ENCODE measurements at places on chromosomes 1 and 21. TPM values are rescaled to one million over a fixed set of nuclear protein-coding genes. Genes with fewer than 3 reads are reported as not detected.

IRF6 gene
- total RNA-seq: 0.29 TPM

DNA sequence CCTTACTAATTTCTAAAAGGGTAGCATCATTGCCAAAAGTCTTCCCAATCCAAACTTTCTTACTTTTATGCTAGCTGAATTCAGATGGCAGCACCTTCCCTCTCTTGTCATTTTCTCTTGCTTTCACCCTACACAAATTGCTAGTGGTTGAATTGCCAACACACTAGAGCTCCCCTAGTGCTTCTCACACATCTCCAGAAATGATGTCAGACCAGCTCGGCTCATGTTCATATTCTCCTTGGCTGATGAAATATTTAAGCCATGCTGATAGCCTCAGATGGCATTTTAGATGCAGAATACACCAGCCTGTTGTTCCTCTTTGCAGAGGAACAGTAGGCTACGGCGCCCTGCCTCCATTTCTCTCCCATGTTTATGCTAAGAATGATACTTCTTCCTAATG, 256.9 kb downstream of the PTBP2 start:
- no peak for DNase-seq

AGMAT gene
- not detected for total RNA-seq

DMRTA2 gene
- total RNA-seq: not detected

- DNase-seq: no peak
These were observed 139.7 kb upstream of the ARHGEF16 start for GRCh38 chr1:3314491-3315381.

Data from K562 (cell line).